Tibial nerve (tissue), 4 donors: ENCODE measurements at places on chromosomes 16 and 17. TPM values are rescaled to one million over a fixed set of nuclear protein-coding genes. Genes with fewer than 3 reads are reported as not detected.

DUS1L gene
- total RNA-seq: 124 TPM

HCRT gene
- not detected for total RNA-seq

PPP1R27 gene
- total RNA-seq: 2.6 TPM

GAA gene
- total RNA-seq: 52.7 TPM

ETV4 gene
- 5.0 TPM for total RNA-seq

MPV17L gene
- 5.9 TPM for total RNA-seq

TPSD1 gene
- not detected for total RNA-seq

RNF222 gene
- not detected for total RNA-seq

GRIN2A gene
- 0.39 TPM for total RNA-seq

LRRC75A gene
- total RNA-seq: 5.7 TPM

DNA sequence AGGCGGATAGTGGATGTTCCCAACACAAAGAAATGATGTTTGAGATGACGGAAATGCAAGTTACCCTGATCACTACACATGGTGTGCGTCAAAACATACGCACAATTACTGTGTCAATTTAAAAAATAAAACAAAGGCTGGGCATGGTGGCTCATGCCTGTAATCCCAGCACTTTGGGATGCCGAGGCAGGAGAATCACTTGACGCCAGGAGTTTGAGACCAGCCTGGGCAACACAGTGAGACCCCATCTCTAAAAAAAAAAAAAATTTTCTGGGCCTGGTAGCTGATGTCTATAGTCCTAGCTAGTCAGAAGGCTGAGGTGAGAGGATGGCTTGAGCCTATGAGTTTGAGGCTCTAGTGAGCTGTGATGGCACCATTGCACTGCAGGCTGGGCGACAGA is 51.8 kb downstream of the TEKT5 start:
- H3K36me3 ChIP-seq: no peaks in the 10 kb centered on the region
- no peak overlapping the region for H3K27ac ChIP-seq
- H3K27me3 ChIP-seq: no peaks in the 10 kb centered on the region

- H3K27ac ChIP-seq: peak overlapping the region; percentile 99
- peaks cover 14% of the 10 kb centered on the region for H3K4me1 ChIP-seq
- H3K4me3 ChIP-seq: peak overlapping the region; percentile 98
Observed at GRCh38 chr16:58628845-58629732, 537 bp downstream of the CNOT1 start.

- no peak overlapping the region for H3K4me3 ChIP-seq
- DNase-seq: no peak
- no peaks in the 10 kb centered on the region for H3K4me1 ChIP-seq
- no peaks in the 10 kb centered on the region for H3K36me3 ChIP-seq
Observed at GRCh38 chr16:53598511-53599275, 95.7 kb upstream of the AKTIP start.

DNA sequence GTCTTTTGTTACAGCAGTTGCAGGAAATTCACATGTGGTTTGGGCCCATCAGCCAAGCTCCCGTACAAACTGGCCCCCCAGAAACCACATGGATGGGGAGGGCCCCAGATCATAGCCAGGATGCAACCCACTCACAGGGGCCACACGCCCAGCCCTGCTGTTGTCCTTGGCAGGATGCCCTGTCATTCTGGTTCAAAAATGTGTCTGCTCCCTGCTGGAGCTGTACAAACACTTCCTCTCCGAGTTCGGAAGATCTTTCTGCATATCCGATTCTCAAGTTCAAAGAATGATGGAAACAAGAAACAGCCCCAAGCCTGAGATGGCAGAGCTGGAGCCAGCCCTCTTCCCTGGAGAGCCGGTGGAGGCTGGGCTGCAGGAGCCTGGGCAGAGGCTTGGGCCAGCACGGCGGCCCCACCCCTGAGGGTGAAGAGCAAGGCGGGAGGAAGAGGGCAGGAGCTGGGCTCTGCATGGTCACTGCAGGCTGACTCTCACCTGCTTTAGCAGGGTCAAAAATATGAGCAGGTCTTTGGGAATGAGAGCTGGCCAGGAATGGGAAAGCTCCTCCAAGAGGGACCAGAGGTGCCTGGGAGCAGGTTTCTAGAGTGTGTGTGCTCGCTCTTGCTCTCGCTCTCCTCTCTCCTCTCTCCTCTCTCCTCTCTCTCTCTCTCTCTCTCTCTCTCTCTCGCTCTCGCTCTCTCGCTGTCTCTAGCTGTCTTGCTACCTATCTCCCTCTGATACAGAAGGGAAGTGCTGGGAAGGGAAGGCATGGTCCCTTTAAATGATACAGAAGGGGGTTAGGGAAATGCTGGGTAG is 34.7 kb upstream of the ENPP7 start:
- H3K27ac ChIP-seq: no peak overlapping the region
- H3K4me3 ChIP-seq: no peak overlapping the region
- no peak for DNase-seq
- no peaks in the 10 kb centered on the region for H3K36me3 ChIP-seq

DNA sequence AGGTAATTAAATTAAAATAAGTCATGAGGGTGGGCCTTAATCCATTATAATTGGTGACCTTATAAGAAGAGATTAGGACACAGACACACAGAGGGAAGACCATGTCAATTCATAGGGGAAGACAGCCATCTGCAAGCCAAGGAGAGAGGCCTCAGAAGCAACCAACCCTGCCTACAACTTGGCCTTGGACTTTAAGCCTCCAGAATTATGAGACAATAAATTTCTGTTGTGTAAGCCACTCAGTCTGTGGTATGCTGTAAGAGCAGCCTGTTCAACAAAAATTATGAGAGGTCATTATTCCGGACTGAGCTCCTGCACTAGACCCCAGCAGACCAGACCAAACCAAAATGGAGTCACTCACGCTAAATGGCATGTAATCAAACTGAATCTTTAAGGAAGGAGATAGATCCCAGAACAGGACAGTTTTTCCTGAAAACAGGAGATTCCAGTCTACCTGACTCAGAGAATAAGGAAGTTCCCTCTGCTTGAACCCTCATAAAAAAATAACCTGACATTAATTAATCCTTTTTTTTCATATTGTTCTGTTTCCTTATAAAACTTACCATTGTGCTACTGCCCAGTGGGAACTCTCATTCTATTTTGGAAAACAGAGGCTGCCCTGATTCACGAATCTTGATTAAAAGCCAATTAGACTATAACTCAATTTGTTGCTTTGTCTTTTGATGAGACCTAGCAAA is 74.3 kb downstream of the DNAH3 start:
- no peaks in the 10 kb centered on the region for H3K36me3 ChIP-seq
- DNase-seq: no peak

DNA sequence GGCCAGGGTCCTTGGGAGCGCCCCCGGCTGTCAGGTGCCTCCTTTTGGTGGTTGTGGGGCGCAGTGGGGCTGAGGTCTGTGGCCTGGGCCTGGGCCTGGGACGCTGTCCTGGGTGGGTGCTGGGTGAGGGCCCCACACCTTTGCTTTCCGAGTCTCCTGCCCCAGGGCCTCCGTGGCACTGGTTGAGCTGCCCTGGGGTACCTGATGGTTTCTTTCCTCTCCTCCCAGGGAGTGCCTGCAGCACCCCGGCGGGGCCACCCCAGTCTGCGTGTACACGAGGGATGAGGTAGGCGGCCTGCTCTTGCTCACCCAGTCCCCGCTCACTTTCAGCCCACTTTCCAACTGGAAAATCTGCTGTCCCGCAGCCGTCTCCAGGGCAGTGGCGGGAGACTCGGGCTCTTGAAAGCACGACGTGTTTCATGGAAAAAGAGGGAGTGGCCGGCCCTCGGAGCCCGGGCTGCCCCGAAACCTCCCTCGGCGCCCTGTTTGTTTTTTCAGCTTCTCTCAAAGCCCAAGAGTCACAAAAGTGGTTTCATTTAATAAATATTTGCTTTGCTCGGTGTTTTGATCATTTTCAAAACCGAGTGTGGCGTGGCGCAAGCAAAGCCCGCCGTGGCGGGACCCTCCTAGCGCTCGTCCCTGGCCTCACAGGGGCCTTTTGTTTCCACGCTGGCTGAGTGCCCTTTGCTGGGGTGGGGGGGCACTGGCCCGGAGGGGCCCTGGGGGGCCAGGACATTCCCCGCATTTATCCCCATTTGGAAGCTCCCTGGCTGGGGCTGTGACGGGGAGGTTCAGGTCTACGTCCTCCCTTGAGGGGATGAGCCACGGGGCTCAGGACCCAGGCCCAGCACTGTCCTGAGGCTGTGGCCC is 17.4 kb downstream of the ASPSCR1 start:
- no peaks in the 10 kb centered on the region for H3K27me3 ChIP-seq
- no peak for DNase-seq
- H3K4me3 ChIP-seq: no peak overlapping the region
- H3K4me1 ChIP-seq: peaks cover 17% of the 10 kb centered on the region
- peak overlapping the region; percentile 69 for H3K27ac ChIP-seq
- peaks cover 23% of the 10 kb centered on the region for H3K36me3 ChIP-seq

- no peaks in the 10 kb centered on the region for H3K36me3 ChIP-seq
- H3K27me3 ChIP-seq: no peaks in the 10 kb centered on the region
- no peaks in the 10 kb centered on the region for H3K4me1 ChIP-seq
- H3K4me3 ChIP-seq: no peak overlapping the region
- no peak for DNase-seq
Observed at GRCh38 chr17:6669479-6670212, 18.1 kb downstream of the C17orf100 start.

DNA sequence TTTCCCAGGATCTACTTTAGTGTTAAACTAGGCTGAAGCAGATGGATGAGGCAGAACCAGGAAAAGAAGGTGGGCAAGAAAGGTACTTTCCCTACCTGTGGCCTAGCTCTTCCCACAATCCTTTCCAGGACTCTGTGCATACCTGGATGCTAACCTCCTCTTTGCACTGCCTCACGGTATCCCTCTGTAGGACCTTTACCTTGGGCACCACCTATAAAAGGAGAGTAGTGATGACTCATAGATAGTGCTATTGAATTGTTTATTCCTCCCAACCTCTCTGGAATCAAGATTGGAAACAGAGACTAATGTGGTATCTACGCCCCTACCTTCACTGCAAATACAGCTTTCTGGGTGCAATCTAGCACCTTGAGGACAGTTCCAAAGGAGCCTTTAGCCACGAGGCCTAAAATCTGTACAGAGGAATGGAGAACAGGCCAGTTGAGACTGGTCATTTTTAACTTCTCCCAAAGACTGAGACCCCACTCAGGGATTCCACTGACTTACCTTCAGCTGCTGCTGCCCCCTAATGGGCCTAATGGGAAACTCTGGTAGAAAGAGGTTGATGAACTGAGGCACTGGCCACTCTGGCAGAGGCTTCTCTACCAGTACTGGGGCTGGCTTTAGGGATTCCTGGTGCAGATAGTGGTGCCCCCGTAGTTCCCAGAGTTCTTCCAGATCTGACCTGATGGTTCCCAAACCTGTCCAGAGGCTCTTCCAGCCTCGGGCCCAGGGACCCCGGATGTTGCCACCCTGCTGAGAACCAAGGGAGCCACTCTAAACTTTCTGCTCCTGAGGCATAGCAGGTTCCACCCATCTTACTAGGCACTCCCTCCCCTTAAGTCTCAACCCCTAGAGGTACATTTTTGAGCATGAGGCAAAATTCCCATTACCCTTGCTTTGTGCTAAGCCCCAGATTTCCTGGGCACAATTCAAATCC is 781 bp downstream of the RSKR start:
- H3K4me1 ChIP-seq: no peaks in the 10 kb centered on the region
- no peak overlapping the region for H3K4me3 ChIP-seq
- H3K27ac ChIP-seq: no peak overlapping the region
- peaks cover 87% of the 10 kb centered on the region for H3K36me3 ChIP-seq

GRCh38 chr16:50444526-50444925 is 75.7 kb upstream of the BRD7 start:
- H3K27me3 ChIP-seq: no peaks in the 10 kb centered on the region
- no peak overlapping the region for H3K4me3 ChIP-seq
- no peak overlapping the region for H3K27ac ChIP-seq
- no peaks in the 10 kb centered on the region for H3K36me3 ChIP-seq

DNA sequence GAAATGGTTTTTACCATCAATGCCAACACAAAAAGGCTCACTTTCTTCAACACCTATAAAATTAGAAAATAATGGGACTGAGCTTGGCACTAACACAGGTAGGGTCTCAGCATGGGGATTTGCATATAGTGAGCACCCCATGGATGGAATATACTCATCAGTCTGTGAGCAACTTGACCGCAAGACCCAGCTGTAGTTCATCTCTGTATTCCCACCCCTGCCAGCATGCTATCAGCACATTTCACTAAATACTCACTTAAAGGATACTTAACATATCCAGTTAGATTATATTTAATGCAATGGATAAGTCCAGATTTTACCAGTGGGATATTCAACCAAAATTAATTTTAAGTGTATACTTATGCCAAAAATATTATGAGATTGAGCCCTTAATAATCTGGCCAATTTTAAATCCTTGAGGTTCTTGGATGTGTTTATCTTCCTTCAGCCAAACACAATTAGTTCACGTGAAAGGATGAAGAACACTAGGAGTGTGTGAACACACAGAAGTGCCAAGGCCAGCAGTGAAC is 66.7 kb downstream of the C16orf95 start:
- H3K4me3 ChIP-seq: no peak overlapping the region
- no peak for DNase-seq
- H3K4me1 ChIP-seq: no peaks in the 10 kb centered on the region
- H3K27me3 ChIP-seq: no peaks in the 10 kb centered on the region
- no peak overlapping the region for H3K27ac ChIP-seq

DNA sequence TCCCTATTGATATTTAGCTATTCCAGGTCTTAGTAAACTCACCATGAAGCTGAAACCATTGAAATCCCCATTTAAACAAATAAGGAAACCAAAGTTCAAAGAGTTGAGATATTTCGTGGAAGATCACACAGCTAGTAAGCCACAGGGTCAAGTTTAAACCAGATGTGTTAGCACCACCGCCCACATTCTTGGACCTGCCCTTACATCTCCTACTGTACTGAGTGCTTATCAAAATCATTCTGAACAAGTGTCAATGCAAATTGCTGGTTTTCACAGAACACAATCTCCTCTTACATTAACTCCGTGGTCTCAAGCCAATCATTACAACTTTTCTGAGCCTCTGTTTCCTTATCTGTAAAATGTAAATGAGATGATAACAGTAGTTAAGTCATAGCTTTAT is 676.2 kb downstream of the CDH11 start:
- H3K4me3 ChIP-seq: no peak overlapping the region
- no peak for DNase-seq
- no peaks in the 10 kb centered on the region for H3K27me3 ChIP-seq
- H3K27ac ChIP-seq: no peak overlapping the region
- H3K4me1 ChIP-seq: peaks cover 9% of the 10 kb centered on the region

- H3K27me3 ChIP-seq: no peaks in the 10 kb centered on the region
- peak; percentile 73 for DNase-seq
- H3K27ac ChIP-seq: peak overlapping the region; percentile 70
Observed at GRCh38 chr17:36482611-36483504, 3.6 kb upstream of the ZNHIT3 start.

- no peak overlapping the region for H3K27ac ChIP-seq
- H3K4me3 ChIP-seq: no peak overlapping the region
- DNase-seq: no peak
- no peaks in the 10 kb centered on the region for H3K36me3 ChIP-seq
- H3K27me3 ChIP-seq: no peaks in the 10 kb centered on the region
- no peaks in the 10 kb centered on the region for H3K4me1 ChIP-seq
Observed at GRCh38 chr16:47371271-47372014, 89.4 kb downstream of the ITFG1 start.
